ENCODE measurements at places on chromosomes 5 and 9.

DNA sequence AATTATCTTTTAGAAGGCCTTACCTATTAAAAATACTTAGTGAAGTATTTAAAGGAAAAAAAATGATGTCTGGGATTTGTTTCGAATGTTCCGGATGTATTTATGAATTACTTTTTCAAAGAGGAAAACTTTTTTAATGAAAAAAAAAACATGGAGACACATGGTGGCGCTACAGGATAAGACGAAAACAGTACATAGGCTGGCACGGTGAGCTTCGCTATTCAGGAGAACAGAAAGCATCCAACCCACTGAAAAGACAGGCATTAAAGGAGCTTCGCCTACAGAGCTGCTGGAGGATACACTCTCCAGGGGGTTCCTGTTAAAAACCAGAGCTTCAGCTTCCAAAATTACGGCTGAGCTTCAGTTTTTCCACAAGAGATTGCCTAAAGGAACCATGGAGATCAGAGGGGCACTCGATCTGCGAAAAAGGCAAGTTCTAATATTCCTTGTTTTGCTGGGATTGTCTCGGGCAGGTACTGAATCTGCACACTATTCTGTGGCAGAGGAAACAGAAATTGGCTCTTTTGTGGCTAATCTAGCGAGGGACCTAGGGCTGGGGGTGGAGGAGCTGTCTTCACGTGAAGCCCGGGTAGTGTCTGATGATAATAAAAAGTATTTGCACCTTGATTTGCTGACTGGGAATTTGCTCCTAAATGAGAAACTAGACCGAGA, at the start of gene PCDHB14:
Gene PCDHB14, plus strand, starts transcription at position 232 of the 672 bp plus-strand sequence. Its CDS starts 163 bp downstream, at position 395.
- peak; percentile 49 for DNase-seq

DNA sequence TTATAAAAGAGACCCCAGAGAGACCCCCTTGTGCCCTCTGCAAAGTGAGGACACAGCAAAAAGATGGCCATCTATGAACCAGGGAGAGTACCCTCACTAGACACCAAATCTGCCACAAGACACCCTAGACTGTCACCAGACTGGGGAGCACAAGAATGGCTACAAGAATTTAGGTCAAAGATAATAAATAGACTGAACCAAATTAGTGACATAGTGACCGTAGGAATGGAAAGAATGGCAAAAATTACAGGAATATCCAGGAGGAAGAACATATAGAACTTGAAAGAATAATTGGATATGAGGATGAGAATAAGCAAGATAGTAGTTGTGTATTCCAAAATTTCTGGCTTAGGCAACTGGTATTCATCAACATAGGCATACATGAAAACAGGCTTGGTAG, 235.0 kb downstream of the NNT start:
- no peak for DNase-seq

DNA sequence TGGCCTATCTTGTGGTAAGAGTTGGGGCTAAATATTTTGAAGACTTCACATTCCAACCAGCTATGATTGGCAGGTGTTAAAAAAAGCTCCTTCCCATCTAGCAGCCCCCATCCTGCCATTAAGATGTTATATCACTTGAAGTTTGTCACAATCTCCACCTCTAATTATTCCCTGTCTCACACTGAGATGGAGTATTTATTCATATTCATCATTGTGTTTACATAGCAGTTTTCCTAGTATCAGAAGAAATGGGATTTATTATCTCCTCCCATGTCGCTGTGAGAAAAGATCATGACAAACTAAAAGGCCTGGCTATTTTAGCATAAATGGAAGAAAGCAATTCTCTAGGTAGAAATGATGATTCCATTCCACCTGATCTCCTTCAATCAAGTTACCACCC, 653.6 kb downstream of the GABRG2 start:
- DNase-seq = no peak

DNA sequence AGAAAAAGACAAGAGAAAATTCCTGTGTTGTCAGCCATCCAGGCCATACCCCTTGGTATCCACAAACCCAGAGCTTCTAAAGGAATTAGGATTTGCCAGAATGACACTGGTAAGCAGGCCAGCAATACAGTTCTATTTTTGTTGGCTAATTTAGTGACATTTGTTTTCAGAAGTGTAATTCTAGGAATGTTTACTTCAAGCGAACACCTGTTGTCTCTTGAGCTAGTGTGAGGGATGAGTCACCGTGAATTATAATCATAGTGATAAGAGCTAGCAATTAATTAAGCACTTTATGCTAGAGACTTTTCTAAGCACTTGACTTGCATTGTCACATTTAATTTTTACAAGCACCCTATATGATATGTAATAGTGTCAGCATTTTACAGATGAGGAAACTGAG, 99.2 kb downstream of the PRKACG start:
- no peak for DNase-seq

DNA sequence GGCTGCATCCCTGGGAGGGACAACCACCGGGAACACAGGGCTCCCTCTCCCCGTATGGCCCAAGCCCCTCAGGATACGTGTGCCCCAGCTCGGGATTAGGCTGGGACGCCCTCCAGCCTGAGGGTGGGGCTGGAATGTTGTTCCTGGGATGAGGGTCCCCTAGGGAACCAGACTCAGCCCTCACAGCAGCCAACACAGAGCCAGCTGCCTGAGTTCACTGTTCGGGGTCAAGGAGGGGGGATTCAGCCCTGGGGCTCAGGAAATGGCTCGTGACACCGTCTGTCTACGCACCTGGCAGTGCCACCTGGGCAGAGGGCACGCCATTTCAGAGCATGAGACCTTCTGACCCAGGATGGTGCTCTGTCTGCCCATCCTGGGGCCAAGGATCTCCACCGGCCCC, 8.9 kb downstream of the RNF44 start:
- DNase-seq = no peak

GRCh38 chr5:16888694-16889124, 47.4 kb downstream of the MYO10 start:
- no peak for DNase-seq

- no peak for DNase-seq
These were observed 142.8 kb downstream of the ENC1 start for GRCh38 chr5:74497706-74498105.

DNA sequence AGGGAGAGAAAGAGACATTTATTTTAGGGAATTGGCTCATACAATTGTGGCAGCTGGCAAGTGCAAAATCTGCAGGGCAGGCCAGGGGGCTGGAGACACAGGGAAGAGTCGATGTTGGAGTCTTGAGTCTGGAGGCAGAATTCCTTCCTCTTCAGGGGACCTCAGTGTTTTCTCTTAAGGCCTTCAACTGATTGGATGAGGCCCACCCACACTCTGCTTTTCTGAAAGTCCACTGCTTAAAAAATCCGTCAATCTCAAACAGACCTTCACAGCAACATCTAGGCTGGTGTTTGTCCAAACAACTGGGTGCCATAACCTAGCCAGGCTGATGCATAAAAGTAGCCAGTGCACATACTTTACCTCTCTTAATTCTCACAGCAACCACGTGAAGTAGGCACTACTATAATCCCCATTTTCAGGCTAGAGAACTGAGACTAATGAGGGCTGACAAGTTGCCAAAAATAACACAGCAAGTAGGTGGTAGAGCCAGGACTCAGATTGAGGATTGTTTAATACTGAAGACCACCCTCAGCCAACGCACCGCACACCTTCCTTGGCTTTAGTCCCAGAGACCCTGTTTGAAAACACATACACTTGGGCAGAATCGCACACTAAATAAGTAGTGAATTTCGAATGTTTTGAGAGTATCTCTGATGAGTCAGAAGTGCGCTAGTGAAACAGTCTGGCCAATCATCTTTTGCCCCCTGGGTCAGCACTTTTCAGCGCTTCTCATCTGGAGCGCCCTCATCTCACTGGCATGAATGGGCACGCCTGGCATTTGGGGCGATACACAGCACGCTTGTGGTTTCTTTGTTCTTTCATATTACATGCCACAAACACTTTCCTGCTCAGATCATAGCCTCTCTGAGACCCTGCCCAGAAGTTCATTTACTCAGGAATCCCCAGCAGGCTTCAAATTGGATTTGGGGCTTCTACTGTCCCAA, 591.4 kb downstream of the CCDC171 start:
- DNase-seq = no peak

DNA sequence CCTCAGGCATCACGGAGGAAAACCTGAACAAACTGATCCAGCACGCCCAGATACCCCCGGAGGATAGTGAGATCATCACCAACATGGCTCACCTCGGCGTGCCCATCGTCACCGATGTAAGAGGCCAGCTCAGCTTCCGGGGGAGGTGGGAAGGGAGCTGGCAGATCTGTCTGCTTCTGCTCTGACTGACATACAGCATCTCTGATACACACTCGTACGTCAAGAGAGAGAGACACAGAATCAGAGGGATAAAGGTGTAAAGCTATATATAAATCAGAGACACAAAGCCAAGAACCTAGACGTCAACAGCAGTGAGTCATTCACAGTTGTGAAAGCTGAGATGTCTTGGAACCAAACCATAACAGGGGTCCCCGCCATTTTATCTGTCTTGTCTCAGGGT, 30.1 kb upstream of the CFAP157 start:
- no peak for DNase-seq

DNA sequence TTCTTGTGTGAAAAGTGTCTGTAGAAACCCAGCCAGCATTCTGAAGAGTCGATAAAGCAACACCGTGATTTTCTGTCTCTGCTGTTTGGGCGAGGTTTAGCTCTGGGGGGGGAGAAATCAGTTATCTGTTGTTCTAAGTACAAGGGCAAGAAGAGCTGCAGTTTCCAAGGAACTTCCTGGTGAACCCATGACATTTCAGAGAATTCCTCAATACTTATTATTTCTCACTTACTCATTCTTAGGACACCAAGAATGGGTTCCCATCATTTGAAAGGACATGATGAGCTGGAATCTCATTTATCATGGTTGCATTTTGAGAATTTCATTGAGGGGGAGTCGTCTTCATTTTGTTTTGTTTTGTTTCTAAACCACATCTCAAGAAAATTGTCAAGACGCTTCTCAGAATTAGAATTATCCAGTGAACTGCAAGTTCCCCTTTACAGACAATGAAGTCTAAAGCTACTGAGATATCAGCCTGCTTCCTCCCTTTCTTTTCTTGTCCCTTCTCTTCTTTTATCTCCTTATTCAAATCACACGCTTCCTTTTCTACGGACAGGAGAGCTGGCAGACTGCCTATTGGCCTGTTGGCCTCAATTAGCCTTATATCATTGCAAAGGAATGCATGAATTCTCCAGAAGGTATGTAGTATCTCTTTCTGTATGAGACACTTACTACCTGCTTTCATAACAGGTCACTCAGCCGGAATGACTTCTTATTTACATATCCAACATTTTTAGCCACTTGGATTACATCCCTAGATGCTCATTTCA, 53.7 kb downstream of the ZNF462 start:
- peak; percentile 57 for DNase-seq

GRCh38 chr5:31656806-31657205, 17.9 kb downstream of the PDZD2 start:
- no peak for DNase-seq

GRCh38 chr5:11903614-11904264, 507 bp downstream of the CTNND2 start:
- DNase-seq = peak; percentile 49

Measured in AG20443 (cell line).